A549 treated with CpdA at 1 μM for 4 hours (cell line): ENCODE measurements at places on chromosomes 2 and 18. TPM values are rescaled to one million over a fixed set of nuclear protein-coding genes. Genes with fewer than 3 reads are reported as not detected.

The STRADB gene
- total RNA-seq, result 17.5 to 25.7 TPM (median 22.6 TPM) in 5 replicates

The RNU2-63P gene
- total RNA-seq, result not detected in 5 replicates

The STAT4 gene
- total RNA-seq, result 3.2 to 4.5 TPM (median 3.8 TPM) in 5 replicates

The LYG2 gene
- not detected in 5 replicates for total RNA-seq

The IGFBP2 gene
- total RNA-seq, result 53.4 to 81.9 TPM (median 74.3 TPM) in 5 replicates

The CELF4 gene
- not detected in 5 replicates for total RNA-seq

The RAD51AP2 gene
- total RNA-seq, result not detected in 5 replicates

The SERPINB10 gene
- not detected in 5 replicates for total RNA-seq

The PDE11A gene
- total RNA-seq, result 0.29 to 0.58 TPM (median 0.43 TPM) in 5 replicates

The IL36RN gene
- 0.03 to 0.07 TPM (median 0.06 TPM) in 4 of 5 replicates, not detected in the other for total RNA-seq

The DSG4 gene
- not detected in 5 replicates for total RNA-seq

The WNT10A gene
- 0.06 to 0.24 TPM (median 0.10 TPM) in 4 of 5 replicates, not detected in the other for total RNA-seq

The C2orf80 gene
- total RNA-seq, result not detected in 5 replicates

The WDFY1 gene
- 29.9 to 37.8 TPM (median 37.3 TPM) in 5 replicates for total RNA-seq

The MEIS1 gene
- total RNA-seq, result 1.5 to 3.9 TPM (median 2.1 TPM) in 5 replicates

The SOCS6 gene
- total RNA-seq, result 27.8 to 32.4 TPM (median 31.2 TPM) in 5 replicates

The IL36G gene
- total RNA-seq, result 0.10 TPM in 1 of 5 replicates, not detected in the others

The C2orf15 gene
- total RNA-seq, result 0.27 to 0.53 TPM (median 0.40 TPM) in 5 replicates

The WDR7 gene
- 3.0 to 5.4 TPM (median 3.8 TPM) in 5 replicates for total RNA-seq

The DCC gene
- total RNA-seq, result not detected in 5 replicates

The HOXD12 gene
- total RNA-seq, result not detected in 5 replicates

The NMUR1 gene
- total RNA-seq, result 0.01 to 0.05 TPM in 2 of 5 replicates, not detected in the others

The MC2R gene
- not detected in 5 replicates for total RNA-seq

The SERPINB12 gene
- not detected in 5 replicates for total RNA-seq

The PRKAG3 gene
- total RNA-seq, result not detected in 5 replicates

The IL1RL1 gene
- total RNA-seq, result 0.72 to 1.9 TPM (median 1.3 TPM) in 5 replicates

The SULT1C4 gene
- total RNA-seq, result 0.02 TPM in 1 of 5 replicates, not detected in the others

The LAMA1 gene
- 0.03 to 0.17 TPM (median 0.06 TPM) in 4 of 5 replicates, not detected in the other for total RNA-seq

The ABCG8 gene
- total RNA-seq, result not detected in 5 replicates

The SCN9A gene
- total RNA-seq, result 2.8 to 6.1 TPM (median 5.1 TPM) in 5 replicates

The HOXD10 gene
- total RNA-seq, result 5.5 to 8.1 TPM (median 7.0 TPM) in 5 replicates

The RAB11FIP5 gene
- 32.2 to 37.7 TPM (median 35.7 TPM) in 5 replicates for total RNA-seq

The IKZF2 gene
- total RNA-seq, result 0.07 to 0.18 TPM (median 0.13 TPM) in 5 replicates

The SPP2 gene
- not detected in 5 replicates for total RNA-seq

The TSHZ1 gene
- 5.0 to 6.6 TPM (median 5.9 TPM) in 5 replicates for total RNA-seq

The FTCDNL1 gene
- 1.8 to 3.1 TPM (median 3.0 TPM) in 5 replicates for total RNA-seq

The ST8SIA5 gene
- total RNA-seq, result 0.03 TPM in 1 of 5 replicates, not detected in the others

The TGFBRAP1 gene
- 16.4 to 17.9 TPM (median 17.0 TPM) in 5 replicates for total RNA-seq

The SH3BP4 gene
- total RNA-seq, result 28.9 to 32.0 TPM (median 29.7 TPM) in 5 replicates

The SERPINB13 gene
- not detected in 5 replicates for total RNA-seq

The RTKN gene
- total RNA-seq, result 19.2 to 26.3 TPM (median 21.2 TPM) in 5 replicates

The EN1 gene
- 0.60 to 1.1 TPM (median 0.94 TPM) in 5 replicates for total RNA-seq

The VPS54 gene
- 14.0 to 17.1 TPM (median 15.5 TPM) in 5 replicates for total RNA-seq

The ING5 gene
- 20.7 to 23.8 TPM (median 23.1 TPM) in 5 replicates for total RNA-seq

The TTR gene
- total RNA-seq, result 0.07 to 0.69 TPM (median 0.22 TPM) in 3 of 5 replicates, not detected in the others

The ANKRD29 gene
- 11.8 to 15.5 TPM (median 13.5 TPM) in 5 replicates for total RNA-seq

The SERPINB11 gene
- 0.11 TPM in 1 of 5 replicates, not detected in the others for total RNA-seq

The NYAP2 gene
- 0.02 TPM in 1 of 5 replicates, not detected in the others for total RNA-seq

The TBR1 gene
- 0.03 TPM in 1 of 5 replicates, not detected in the others for total RNA-seq

The KLHL14 gene
- not detected in 5 replicates for total RNA-seq

The SCN1A gene
- not detected in 5 replicates for total RNA-seq

The FASTKD2 gene
- total RNA-seq, result 32.1 to 41.6 TPM (median 33.4 TPM) in 5 replicates
